Stimulated activated CD4-positive, alpha-beta T cell treated with anti-CD3 and anti-CD28 coated beads, Interleukin-4, amount 100 ng/mL, for 24 hours (primary cell): ENCODE measurements at places on chromosomes 13 and 19.

- DNase-seq = no peak
These were observed 1367.5 kb upstream of the PCDH9 start for GRCh38 chr13:68597641-68598040.

GRCh38 chr13:45506811-45507210 lies 42.1 kb downstream of the COG3 start:
- no peak for DNase-seq

GRCh38 chr19:58553799-58554493 lies 959 bp downstream of the CHMP2A start:
- DNase-seq = no peak

DNA sequence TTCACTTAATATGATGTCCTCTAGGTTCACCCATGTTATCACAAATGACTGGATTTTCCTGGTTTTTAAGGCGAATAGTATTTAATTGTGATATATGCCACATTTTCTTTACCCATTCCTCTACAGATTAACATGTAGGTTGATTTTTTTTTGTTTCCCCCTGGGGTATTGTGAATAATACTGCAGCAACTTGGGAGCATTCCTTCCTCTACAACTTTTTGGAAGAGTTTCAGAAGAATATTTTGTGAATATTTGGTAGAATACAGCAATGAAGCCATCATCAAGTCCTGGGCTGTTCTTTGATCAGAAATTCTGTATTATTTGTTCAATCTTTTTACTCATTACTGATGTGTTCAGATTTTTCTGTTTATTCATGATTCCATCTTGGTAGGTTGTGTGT lies 5.6 kb upstream of the ZNF331 start:
- DNase-seq = no peak

DNA sequence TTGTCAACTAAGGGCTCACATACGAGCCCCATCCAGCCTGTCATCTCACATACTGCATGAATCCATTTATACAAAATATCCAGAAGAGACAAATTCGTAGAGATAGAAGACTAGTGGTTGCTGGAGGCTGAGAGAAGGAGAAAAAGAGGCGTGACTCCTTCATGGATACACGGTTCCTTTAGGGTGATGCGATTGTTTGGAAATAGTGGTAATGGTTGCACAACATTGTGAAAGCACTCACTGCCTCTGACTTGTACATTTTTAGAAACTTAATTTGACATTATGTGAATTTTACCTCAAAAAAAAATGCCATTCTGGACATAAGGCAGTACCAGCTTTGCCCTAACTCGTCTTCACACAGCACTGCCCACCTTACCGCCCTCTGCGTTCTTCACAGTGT lies 27.3 kb downstream of the IGFL1 start:
- no peak for DNase-seq

DNA sequence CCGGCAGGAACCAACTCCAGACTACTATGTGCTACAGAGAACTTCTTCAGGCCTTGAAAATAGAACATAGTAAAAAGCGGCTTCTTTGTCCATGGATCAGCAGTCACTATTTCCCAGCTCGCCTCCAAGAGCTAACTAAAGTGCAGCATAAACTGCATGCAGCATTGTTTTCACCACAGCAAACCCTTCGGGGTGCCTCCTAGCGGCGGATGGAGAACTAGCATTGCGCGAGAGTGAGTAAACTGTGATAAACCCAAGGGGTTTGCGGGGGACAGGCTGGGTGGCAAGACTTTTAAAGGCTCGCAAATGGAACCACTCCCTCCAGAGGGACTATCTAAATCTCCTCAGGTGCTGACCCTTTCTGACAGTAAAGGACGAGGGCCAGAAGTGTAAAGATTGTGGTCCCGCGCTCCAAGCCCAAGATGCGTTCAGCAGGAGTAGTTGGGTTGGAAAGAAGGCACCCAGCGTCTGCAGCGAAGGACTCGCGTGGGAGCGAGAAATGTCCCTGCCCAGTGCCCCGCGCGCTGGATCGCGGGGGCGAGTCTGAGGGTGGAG lies 21.5 kb upstream of the SGCG start:
- DNase-seq = peak; percentile 22

DNA sequence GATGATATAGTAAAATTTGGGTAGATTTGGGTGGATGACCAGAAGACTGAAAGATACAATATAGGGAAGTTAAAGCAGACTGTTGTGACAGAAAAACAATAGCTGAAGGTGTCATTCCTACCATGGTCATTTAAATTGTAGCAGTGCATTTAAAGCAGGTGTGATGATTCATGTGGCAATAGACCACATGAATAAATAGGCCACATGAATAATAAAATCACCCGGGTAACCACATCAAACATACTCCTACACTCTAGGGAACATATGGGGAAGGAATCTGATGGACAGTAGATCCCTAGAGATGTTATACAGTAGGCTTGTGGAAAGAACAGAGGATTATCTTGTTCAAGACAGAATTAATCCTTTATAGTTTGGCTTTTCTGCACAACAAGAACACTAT lies 392.6 kb downstream of the SLITRK5 start:
- DNase-seq = no peak

GRCh38 chr19:591099-591958 lies 1.6 kb downstream of the HCN2 start:
- DNase-seq = no peak

DNA sequence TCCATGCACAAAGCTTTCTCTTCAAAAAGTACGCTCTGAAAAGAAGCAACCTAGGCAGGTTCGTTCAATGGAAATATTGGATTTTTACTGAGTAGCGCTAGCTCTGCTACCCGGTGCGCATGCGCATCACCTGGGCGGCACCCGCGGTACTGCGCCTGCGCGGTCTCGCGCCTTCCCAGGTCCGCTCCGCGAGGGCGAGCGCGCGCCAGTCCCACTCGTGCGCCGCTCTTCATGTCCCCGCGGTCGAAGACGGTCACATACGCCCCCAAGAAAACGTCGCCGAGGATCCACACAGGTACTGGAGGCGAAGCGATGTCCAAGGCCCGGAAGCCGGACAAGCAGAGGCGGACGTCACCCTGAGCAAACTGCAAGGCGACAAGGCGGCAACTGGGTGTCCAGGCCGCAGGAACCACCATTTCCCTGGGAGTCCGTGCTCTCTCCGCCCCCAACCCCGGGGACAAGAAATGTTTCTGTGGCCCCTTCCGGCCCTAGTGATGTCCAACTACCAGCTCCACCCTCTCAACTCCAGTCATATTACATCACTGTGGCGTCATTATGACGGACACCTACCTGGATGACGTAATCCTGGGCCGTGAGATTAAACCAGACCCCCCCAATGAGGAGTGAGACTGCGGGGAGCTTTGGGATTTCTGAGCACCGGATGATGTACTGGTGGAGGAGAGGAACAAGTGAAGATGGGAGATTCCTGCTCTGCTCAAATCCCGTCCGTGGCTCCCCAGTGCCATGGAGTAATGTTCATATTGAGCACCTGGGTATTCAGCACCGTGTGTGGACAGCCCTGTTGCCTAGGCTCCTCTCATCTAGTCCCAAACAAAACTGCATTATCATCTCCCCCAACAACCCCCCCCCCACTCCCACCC lies 4.8 kb upstream of the KCNC3 start:
- DNase-seq = peak; percentile 82

- no peak for DNase-seq
These were observed 1261.0 kb upstream of the SLC10A2 start for GRCh38 chr13:104327211-104327610.

DNA sequence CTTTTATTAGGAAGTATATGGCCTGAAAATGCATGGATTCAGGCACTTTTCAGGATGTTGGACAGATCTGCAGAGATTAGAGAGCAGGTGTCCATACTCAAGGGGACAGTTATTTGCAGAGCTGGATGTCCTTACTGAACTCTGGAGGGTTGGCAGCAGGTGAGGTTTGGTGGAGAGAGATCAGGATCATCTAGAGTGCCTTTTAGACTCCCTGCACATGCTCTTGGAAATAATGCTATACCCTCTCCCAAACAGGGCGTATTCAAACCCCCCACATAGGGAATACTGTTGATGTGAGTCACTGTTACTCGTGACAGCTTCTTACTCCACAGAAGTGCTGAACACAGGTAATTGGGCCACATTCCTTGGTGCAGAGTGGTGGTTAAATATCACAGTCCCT lies 725.7 kb upstream of the SGCG start:
- DNase-seq = no peak

GRCh38 chr13:90402613-90403012 lies 944.9 kb upstream of the MIR17HG start:
- DNase-seq = no peak

DNA sequence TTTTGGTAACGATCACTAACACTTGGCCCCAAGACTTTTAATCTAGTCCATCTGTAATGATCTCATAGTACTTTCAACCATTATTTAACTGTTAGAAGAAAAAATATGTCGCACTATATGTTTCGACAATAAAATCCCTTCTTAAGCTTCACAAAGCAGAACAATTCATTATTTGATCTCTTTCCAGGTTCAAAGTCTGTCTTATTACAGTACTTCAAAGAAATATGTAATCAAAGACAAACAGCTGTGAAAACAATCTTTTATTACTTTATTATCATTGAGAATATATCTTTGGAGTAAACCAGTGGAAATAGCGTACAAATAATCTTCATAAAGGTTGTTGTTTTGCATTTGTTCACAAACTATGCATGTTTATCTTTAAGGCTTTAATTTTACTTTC lies 93.5 kb downstream of the DACH1 start:
- no peak for DNase-seq

DNA sequence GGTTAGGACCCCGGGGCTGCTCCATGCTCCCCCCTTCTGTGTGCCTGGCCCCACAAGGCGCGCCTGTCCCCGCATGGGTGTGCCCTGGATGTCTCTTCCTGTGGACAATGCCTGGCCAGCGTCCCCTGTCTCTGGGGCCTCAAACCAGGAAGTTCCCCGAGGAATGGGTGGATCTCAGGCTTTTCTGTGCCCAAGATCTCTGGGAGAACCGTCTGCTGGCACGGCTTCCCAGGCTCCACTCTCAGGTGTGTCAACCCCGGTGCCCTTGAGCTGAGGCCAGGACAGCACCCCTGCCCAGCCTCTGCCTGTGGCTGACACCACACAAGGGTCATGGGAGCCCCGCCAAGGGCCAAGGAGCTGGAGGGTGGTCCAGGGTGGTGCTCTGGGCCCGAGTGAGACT lies 15.7 kb downstream of the ZNF444 start:
- no peak for DNase-seq

DNA sequence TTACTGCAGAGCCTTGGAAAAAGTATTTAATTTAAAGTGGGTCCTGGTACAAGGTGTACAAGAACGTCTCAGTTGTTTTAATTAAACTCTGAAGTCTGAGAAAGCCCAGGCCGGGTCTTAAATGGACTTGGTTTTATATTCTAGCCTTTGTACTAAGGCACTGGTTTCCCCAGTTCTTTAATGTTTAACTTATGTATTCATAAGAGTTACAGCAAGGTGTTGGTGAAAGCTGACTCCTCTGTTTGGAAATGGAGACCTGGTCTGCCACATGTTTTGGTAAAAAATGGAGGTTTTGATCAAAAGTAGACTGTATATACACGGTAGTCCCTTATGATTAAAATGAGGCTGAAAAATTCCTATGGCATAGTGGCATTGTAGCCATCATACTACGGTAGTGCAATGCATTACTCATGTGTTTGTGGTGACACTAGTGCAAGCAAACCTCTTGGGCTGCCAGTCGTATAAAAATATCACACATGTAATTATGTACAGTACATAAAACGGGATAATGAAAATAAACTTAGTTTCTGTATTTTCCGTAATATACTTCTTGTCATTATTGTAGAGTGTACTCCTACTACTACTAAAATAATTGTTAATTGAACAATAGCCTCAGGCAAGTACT lies 883.4 kb upstream of the SPRY2 start:
- no peak for DNase-seq

GRCh38 chr13:29490561-29490885 lies 105.0 kb downstream of the SLC7A1 start:
- DNase-seq = no peak

DNA sequence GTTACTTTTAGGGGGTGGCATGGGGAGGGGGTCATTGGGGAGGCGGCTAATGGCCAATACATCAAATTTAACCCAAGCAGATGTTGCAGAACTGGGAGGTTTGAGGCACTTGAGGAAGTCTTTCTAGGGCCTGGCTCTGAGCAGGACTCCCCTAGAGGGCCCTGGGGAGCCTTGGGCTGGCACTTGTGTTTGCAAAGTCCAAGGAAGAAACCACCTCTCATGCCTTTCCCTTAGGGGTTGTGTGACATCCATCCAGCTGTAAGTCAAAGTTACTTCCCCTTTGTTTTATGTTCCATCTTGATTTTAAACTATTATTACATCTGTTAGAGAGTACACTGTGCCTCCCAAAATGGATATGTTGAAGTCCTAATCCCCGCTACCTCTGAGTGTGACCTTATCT lies 159.9 kb downstream of the KATNAL1 start:
- DNase-seq = no peak

GRCh38 chr19:40799558-40800338 lies 757 bp downstream of the EGLN2 start:
- no peak for DNase-seq

- DNase-seq = peak; percentile 43
These were observed at the start of gene PLIN5 for GRCh38 chr19:4534836-4535658. Gene PLIN5 (minus strand): TSS chr19:4535224. CDS start chr19:4534074, 1,150 bp downstream.

- no peak for DNase-seq
These were observed 15.6 kb downstream of the CAPS start for GRCh38 chr19:5929625-5930024.

GRCh38 chr19:14565298-14565679 lies 6.6 kb downstream of the NDUFB7 start:
- DNase-seq = no peak

- no peak for DNase-seq
These were observed 3.8 kb downstream of the TNNT1 start for GRCh38 chr19:55145232-55145631.

DNA sequence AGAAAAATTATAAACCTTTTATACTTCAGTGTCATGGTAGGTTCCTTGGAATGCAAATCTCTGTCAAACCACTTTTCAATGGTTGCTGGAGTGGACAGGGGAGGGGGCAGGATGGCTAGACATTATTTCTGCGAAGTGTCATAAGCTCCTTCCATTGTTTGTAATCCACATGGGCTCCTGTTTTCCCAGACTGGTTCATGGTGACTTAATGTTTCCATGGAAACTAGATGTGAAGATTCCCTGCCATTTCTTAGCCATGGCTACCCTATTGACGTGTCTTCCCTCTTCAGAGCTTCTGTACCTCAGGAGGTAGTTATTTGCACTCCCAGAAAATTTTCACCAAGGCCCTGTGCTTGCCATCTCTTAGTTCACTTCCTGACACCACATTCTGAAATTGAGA lies 95.3 kb downstream of the UFM1 start:
- no peak for DNase-seq

- no peak for DNase-seq
These were observed 99.2 kb downstream of the SLC7A1 start for GRCh38 chr13:29496241-29496712.
